ENCODE measurements at places on chromosomes 12 and 14. TPM values are rescaled to one million over a fixed set of nuclear protein-coding genes. Genes with fewer than 3 reads are reported as not detected.
A peak's percentile ranks its signal among the peaks of the same experiment; 100 is the strongest.

Gene PMEL
- 1.4 TPM for polyA plus RNA-seq

GRCh38 chr14:81511111-81511904 is 22.3 kb downstream of the SEL1L start:
- no peak for DNase-seq

DNA sequence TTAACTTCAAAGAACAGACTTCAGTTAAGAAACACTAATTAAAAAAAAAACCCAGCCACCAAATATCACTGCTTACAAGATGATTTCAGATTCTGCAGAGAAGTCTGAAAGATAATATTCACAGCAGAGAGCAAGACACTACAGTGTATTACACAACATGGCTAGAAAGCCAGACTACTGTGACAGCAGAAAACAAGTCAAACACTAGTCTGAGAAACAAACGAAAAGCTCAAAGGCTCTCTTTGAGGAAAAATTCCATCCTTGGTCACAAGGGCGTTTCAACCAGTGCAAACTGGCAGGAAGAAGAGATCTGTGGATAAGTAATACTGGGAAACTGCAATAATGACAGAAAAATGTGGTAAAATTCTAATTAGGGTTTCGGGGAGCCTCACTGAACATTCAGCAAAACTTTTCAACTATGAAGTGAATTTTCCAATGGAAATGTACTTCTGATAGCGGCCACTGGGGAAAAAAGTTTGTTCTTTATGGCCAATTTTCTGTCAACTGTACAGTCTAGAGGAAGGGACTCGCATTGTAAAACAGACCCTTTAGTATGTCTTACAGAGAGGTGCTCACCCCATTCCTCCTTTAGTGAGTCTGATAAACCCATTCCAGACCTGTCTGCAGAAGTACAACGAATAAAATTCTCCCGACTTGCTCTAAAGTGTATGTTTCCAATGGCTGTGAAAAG is 50.4 kb downstream of the ACADS start:
- DNase-seq, result no peak

DNA sequence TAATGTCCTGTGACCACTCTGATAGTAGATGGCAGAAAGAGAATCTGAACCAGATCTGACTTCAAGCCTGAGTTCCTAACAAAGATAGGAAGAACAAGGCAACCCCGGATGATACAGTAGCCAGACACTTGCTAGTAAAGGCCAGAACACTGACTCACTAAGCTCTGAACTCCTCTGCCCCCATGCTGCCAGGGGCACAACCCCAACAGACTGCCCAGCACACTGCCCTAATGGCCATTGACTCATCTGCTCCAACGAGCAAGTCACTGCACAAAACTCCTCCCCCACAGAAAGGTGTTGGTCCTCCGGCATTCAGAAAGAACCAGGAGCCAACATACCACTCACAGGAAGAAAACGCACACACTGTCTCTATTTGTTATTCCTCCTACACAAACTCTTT is 179.6 kb upstream of the NUDT4 start:
- DNase-seq, result peak; percentile 77

Gene TAS2R46
- polyA plus RNA-seq, result not detected

DNA sequence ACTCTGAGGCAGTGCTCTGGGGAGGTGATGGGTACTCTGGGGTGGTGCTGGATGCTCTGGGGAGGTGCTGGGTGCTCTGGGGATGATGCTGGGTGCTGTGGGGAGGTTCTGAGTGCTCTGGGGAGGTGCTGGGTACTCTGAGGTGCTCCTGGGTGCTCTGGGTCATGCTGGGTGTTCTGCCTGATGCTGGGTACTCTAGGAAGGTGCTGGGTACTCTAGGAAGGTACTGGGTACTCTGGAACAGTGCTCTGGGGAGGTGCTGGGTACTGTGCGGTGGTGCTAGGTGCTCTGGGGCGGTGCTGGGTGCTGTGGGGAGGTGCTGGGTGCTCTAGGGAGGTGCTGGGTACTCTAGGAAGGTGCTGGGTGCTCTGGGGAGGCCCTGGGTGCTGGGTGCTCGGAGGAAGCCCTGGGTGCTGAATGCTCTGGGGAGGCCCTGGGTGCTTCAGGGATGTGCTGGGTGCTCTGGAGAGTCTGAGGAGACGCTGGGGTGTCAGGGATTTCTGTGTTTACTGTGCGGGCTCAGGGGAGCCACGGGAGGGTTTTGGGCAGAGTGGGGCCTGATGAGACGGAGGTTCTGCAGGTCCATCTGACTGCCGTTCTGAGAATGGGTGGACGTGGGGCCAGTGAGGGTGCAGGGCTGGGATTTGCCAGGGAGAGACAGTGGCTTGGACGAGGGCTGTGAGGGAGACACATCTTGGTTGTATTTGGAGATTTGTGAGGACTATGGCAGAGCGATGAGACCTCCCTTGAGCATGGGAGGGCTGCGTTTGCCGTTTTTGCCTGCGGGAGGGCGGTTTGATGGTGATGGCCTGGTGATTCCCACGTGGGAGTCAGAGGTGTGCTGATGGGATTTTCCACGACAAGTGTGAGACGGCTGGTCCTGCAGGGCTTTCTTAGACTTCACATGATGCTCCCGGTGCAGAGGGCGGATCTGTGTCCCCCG is 30.0 kb downstream of the MMP17 start:
- no peak for DNase-seq

GRCh38 chr14:78173346-78174035 is 3.3 kb downstream of the NRXN3 start:
- DNase-seq, result no peak
